MM.1S (cell line): ENCODE measurements at places on chromosomes 1 and 21.
A peak's percentile ranks its signal among the peaks of the same experiment; 100 is the strongest.

DNA sequence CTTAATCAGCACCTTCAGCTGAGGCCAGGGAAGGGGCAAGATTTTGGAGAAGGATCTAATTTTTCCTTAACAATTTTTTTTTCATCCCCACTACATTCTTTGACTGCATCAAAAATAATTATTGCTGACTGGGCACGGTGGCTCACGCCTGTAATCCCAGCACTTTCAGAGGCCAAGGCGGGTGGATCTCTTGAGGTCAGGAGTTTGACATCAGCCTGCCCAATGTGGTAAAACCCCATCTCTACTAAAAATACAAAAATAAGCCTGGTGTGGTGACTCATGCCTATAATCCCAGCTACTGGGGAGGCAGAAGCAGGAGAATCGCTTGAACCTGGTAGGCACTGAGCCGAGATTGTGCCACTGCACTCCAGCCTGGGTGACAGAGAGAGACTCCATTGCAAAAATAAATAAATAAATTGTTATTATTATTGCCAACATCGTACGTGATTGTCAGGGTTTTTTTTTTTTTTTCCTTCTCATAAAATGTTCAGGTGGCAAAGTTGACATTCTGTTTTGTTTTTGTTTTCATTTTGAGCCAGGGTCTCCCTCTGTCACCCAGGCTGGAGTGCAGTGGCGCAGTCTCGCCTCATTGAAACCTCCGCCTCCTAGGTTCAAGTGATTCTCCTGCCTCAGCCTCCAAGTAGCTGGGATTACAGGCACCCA lies 37.3 kb upstream of the MORC3 start:
- DNase-seq, result no peak

DNA sequence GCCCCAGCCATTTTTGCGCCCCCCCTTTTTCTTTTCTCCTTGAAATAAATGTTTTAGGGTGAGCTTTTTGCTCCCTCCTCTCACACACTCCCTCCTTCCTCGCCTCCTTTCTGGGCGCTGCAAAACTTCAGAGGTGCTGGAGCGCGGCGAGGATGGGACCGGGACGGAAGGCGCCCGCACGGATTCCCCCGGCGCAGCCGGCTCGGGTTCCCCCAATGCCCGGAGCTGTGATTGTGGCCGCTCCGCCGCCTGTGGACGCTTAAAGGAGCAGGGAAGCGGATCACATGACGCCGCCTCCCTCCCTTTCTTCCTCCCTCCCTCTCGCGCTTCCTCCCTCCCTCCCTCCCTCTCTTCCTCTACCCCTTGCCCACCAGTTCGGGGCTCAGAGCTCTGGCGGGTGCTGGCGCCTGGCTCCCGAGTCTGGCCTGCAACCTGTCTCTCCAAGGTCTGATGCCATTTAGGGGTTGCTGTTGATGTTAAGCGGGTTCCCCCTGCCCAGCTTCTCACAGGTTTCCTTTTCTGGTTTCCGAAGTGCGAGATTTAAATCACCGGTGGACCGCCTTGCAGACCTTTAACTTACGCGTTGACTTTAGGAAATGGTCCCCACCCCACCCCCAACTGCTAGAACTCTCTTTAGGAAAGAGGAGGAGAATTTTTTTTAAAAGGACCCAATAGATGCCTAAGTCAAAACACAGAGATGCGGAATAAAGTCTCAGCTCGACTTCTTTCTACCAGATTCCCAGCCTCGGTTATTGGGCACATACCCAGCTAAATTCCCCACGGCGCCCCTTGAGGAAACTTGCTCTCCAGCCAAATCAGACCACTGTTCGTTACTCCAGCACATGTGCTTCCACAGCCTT lies at the start of gene WLS:
WLS (minus strand) TSS at position 235 of the 860 bp plus-strand sequence; CDS start at position 11, 224 bp downstream.
- peak; percentile 34 for DNase-seq

DNA sequence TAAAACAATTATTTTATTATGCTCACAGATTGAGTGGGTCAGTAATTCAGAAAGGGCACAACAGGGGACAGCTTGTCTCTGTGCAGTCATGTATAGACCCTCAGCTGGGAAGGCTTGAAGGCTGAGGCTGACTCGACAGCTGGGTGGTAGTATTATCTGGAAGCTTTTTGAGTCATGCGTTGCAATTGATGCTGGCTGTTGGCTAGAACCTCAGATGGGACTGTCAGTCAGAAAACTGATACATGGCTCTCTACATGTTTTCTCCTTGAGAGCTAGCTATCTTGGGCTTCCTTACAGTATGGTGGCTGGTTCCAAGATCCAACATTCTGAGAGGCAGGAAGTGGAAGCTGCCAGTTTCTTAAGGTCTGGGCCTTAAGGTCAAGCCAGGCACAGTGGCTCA lies 61.5 kb upstream of the SELENON start:
- DNase-seq, result no peak

- DNase-seq, result no peak
These were observed 1.7 kb upstream of the GADD45A start for GRCh38 chr1:67683316-67683715.

- DNase-seq, result peak; percentile 65
These were observed 108.9 kb downstream of the LBR start for GRCh38 chr1:225318706-225319575.

- peak; percentile 65 for DNase-seq
These were observed 5.0 kb downstream of the JMJD4 start for GRCh38 chr1:227729881-227730629.

- DNase-seq, result no peak
These were observed 69.7 kb upstream of the WNT4 start for GRCh38 chr1:22212400-22213233.

DNA sequence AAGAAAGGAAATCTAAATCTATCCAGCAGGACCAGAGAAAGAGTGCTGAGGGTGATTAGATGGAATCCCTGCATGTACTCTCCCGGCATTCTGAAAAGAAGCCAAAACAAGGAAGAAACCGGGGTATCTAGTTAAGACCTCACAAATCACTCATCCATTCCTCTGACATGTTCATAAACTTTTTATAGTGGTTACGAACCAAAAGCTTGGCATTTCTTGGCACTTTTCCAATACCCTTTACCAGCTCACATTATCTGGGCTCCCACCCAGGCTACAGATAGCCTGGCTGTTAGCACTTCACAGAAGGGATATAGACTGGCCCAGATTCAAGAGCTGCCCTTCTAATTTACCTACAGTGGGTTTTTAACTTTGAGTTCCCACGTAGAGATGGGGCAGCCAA lies 1.8 kb upstream of the C1orf74 start:
- no peak for DNase-seq
